ENCODE measurements at places on chromosomes 3 and 15.

DNA sequence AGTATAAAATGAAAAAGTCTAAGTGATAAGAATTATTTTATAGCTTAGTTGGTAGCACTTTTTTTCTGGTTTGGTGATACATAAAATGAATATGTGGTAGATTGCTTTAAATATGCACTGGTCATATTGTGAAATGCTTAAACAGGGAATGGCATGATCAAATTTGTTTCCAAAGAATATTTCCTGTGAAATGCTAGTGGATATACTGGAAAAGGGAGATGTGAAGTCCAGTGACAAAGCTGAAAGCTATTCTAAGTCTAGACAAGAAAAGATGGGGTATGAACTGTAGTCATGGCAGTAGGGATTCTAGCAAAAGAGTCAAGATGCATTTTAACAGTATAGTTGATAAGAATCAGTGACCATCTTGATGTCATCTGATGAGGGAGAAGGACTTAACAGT is 98.9 kb upstream of the MME start:
- no peak for DNase-seq

- no peak for DNase-seq
Measured at GRCh38 chr15:90337256-90337655, 14.8 kb upstream of the ZNF774 start.

DNA sequence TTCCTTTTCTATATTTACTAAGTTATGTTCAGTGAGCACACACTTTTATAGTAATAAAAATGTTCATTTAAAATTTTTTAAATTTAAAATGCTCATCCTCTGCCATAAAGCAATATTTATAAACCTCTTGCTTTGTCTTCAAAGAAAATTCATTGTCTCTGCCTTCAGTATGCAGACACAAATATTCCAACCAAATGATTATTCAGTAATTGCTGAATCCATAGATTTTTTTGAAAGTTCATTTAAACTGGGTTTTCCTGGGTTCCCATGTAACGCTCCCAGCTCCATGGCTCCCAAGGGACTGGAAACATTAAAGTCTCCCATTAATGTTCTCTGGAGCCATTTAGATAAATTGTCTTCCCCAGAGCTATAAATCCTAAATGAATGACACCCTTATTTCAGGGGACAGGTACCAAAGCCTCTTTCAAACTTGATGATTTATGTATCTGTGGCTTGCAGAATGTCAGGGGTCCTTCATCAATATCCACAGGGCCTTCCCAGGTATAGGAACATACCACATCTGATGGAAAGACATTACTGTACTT is 15.2 kb upstream of the GLCE start:
- no peak for DNase-seq

DNA sequence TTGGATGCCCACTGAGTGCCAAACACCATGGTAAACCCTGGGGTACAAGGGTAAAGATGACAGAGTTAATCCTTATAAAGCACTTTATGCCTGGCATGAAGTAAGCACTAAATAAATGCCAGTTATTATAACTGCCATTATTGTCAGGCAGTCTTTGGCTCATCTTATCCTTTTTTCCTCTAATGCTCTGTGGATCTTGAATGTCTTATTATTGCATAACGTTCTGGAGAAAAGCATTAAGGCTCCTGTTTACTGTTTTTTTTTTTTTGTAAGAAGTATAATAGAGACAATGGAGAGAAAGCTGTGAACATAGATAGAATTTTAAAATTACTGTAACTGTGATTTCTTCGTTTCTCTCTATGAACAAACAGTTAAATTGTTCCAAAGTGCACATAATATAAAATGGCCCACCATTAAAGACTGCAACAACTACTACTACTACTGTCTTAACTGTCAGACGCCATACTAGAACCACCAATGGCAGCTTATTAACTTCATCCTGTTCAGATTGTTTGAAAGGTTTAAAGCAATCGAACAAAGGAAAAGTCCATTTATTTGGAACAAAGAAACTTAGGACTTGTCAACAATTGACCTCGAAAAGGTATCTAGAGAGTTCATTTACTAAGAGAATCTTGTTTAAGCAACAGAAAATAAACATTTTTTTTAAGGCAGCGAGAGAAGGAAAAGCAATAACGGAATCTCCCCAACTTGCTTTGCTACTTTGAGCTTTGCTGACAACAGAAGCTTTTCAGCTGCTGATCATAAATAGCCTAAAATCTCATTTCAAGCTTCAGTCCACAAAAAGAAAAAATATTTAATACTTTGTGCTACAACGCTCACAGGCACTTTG is 520.7 kb downstream of the ROBO1 start:
- DNase-seq, result no peak

- DNase-seq, result no peak
Measured at GRCh38 chr15:44726568-44727484, 9.5 kb upstream of the TRIM69 start.

GRCh38 chr3:43638594-43639447 is 17.0 kb upstream of the ANO10 start:
- DNase-seq, result no peak

DNA sequence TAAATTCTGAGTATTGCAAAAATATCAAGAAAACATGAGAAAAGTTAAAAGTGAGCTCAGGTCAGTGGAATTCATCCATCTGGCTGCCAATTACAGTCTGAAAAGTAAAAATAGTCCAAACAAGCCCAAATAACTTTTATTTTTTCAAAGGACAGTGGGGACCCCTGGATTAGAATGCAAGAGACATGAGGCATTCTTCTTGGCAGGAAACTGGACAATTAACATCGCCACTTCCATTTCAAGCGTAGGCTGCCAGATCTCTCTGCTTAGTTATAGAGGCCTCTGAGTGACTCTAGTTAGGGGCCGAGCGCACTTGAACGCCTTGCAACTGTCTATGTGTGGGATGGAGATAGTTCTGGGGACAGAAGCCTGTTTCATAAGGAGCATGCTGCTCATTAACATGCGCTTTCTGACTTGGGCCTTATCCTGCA is 189.1 kb downstream of the GHSR start:
- no peak for DNase-seq

DNA sequence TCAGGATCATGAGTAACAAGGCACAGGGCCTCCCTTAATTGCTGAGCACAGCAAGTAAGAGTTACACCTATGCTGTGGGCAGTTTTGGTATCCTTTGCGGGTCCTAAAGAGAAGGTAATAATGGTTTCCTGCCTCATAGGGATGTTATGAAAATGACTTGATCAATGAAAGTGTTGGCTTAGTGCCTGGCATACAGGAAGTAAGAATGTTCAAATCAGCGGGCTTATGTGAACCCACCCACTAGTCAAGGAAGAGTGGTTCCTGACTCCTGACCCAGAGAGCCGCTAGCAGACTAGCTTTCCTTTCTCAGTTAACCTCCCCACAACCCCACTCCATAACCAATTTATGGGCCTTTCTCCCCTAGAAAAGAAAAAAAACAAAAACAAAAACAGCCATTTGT is 5.2 kb upstream of the ADAMTS9 start:
- no peak for DNase-seq

DNA sequence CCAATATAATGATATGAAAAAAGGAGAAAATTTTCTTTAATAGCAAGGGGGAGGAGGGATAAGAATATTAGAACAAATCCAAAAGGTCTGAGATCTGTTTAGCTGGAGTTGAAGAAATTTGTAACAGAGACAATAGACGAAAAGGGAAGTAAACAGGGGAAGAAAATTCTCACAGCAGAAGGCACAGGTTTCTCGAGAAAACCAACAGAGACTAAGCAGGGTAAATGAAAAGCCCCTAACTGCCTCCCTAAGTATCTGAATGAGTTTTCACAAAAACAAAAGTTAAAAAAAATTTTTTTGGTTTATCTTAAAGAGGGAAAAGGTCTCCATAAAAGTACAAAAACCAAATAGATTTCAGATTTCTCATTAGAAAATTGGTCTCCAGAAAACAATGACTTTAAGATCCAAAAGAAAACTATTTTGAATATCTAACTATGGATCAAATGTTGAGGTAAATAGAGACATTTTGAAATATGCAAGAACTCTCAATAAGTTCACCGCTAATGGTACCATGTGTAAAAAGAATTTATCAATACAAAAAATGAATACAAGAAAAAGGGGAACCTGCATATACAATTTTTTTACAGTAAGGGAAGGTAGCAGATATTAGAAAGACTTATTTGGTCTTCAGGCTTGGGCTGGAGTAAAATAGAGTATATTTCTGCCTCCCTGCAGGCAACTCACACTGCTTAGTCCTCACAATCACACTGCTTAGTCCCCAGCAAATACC is 23.9 kb upstream of the NEK10 start:
- DNase-seq, result no peak

DNA sequence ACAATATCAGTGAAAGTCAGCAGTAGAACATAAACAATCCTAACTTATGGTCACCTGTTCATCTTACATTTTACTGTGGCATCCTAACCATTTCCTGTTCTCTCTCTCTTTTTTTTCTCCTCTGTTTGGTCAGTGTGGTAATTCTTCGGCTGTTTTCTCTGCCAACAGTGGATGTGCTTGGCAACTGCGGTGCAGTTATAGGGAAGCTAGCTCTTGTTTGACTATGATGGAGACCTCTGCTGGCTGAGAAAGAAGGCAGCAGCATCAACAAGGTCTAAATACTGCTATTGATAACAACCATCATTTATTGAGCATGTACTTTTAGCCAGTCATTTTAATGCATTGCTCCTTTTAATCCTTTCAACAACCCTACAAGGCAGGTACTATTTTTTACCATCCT is 723 bp upstream of the DRD3 start:
- DNase-seq, result no peak

GRCh38 chr3:35777563-35778554 is 138.5 kb downstream of the ARPP21 start:
- no peak for DNase-seq

DNA sequence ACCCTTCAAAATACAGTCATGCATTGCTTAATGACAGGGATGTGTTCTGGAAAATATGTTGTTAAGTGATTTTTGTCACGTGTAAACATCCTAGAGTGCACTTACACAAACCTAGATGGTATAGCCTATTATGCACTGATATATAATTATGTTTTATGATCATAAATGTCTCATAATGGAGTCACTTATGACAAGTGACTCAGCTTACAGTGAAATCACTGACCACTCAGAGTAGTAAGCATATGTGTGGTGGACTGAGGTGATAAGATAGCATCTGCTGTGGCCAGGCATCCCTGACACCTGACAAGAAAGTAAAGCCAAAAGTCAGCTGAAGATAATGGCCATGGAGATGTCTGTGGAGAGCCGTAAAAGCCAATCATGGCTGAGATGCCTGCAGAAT is 5.4 kb downstream of the ACAD11 start:
- DNase-seq, result no peak

- DNase-seq, result no peak
Measured at GRCh38 chr15:47188758-47189507, 528.4 kb upstream of the SEMA6D start.

DNA sequence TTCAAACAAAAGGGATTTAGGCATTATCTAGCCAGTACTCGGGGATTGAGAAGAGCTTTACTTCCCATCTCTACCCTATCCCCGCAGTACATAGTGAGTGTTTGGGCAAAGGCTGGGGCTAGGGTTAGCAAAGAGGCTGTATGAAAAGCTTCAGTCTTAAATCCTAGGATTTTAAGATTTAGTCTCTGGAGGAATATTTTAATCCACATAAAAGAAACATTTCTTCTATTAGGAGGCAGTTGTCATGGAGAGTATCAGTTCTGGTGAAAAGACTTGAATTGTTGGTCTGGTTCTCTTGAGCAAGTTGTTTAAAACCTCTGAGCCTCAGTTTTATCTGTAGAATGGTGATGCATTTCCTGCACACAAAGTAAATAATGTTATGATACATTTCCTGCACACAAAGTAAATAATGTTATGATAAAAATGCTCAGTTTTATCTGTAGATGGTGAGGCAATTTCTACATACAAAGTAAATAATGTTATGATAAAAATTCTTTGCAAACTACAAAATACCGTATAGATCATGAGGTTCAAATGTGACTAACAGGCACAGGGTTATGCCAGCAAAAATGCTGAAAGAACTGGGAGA is 53.9 kb upstream of the ZBED2 start:
- DNase-seq, result no peak

DNA sequence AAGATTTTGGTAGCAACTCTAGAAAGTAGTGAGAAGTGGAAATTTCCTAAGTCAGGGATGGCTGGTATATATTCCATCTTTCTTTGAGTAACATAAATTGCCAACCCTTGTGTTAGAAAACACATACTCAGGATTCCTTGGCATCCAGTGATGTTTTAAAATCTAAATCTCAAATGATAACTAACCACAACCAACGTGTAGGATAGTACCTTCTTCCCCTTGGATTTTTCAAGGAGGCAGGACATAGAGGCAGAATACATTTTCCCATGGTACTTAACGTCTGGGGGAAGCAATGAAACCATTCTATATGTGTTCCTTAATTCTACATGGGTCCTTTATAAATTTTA is 93.4 kb downstream of the WDR76 start:
- DNase-seq, result no peak

DNA sequence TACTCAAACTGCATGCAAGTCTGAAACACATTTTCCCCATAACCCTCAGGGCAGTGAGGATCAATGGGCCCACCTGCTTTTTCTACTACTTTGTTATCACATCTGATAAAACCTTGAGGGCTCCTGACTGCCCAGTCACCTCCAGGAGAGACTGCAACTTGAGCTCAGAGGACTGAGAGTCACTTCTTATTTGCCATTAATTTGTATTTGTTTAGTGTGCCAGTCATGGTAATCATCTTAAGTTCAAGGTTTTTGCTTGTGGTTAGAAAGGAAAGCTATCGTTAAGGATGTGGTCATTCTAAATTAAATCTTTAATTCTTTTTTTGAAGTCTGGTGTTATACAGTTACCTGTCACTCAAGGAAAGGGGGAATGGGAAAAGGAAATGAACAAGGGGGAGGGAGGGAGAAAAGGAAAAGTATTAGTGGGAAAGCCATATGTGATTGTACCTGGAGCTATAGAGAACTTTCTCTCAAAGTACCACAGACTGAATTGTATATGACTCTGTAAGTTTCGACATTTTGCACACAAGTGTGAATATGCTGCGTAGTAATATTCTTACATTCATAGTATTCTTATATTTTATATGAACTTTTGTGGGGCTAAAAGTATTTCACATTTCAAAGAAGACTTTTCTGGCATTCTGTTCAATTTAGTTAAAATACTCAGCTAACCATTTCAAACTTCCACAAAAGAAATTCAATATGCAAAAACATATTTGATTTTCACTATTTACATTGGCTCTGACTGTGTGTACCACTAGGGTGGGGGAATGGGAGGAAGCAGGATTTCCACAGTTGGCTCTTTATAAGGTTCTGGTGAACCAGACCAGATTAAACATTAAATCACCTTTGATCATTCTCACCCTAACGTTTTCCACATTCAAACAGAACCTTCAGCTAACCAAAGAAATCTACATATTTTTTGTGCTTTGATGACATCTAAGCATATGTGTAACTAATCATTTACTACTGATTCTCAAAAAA is 166.5 kb upstream of the ATP11B start:
- no peak for DNase-seq

GRCh38 chr3:32706348-32707025 is 21.5 kb downstream of the CNOT10 start:
- DNase-seq, result no peak

- DNase-seq, result no peak
Measured at GRCh38 chr3:108983051-108983450, 29.4 kb upstream of the GUCA1C start.

Measured in stimulated activated CD4-positive, alpha-beta T cell treated with anti-CD3 and anti-CD28 coated beads, Interleukin-1b, Interleukin-23, amount 100 ng/mL, for 4 hours (primary cell).